ENCODE measurements at places on chromosomes 5 and 9.

DNA sequence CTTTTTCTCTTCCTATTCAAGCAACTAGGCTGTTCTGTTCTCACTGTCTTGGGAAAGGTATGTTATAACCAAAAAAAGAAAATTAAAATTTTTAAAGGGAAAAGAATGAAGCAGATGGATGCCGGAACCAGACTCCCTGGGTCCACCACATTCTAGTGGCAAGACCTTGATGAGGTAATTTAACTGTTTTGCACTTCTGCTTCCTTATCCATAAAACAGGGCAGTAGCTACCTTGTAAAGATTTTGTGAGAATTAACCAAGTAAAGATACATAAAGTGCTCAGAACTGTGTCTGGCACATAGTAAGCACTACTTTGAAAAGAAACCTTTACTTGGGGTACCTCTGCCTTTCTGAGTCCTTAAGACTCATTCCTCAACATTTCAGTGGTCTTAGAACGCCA, 17.0 kb downstream of the EPB41L4B start:
- no peak for DNase-seq

DNA sequence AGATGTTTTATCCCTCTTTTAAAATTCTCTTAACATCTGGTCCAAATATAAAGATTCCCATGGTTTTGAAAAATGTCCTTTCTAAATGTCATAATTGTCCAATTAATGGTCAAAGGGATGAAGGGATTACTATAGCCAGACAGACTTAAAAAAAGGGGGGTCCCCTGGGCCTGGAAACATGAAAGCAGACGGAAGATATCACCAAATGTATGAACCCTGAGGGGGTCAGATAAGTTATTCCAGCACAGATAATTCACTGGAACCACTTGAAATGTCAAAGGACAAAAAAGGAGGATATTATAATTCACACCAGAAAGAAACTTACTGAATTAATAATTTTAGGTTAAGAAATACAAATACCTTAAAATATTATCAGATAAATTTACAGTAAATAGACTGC, 155.8 kb downstream of the SEMA5A start:
- no peak for DNase-seq

GRCh38 chr9:114771889-114772288, 34.0 kb downstream of the TNFSF15 start:
- no peak for DNase-seq

DNA sequence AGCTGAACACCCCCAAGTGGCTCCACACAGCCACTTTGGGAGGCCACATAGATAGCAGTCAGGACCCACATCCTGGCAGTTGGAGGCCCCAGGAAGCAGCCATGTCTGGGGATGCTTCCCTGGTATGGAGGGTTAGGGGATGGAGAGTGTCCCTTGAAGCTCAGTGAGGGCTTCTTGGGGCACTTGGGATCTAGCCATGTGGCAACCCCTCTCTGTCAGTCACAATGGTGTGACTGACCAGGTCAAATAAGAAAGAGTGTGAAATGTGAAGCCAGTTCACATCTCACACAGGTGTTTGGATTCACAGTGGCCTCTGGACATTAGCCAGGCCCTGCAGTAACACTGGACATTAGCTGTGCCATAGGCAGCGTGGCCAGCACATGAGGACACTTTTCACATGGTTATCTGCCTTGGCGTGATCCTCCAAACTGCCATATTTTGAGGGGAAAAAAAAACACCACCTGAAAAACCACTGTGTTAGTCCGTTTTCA, 53.9 kb upstream of the IL17B start:
- no peak for DNase-seq

Data from Jurkat, Clone E6-1 (cell line).